ENCODE measurements at places on chromosomes 5 and 9.

- no peak for DNase-seq
These were observed 79.2 kb upstream of the SLCO4C1 start for GRCh38 chr5:102375272-102375671.

- DNase-seq, result no peak
These were observed 323.2 kb upstream of the CCNH start for GRCh38 chr5:87735923-87736322.

GRCh38 chr5:43156388-43156787 lies 35.6 kb upstream of the NIM1K start:
- no peak for DNase-seq

DNA sequence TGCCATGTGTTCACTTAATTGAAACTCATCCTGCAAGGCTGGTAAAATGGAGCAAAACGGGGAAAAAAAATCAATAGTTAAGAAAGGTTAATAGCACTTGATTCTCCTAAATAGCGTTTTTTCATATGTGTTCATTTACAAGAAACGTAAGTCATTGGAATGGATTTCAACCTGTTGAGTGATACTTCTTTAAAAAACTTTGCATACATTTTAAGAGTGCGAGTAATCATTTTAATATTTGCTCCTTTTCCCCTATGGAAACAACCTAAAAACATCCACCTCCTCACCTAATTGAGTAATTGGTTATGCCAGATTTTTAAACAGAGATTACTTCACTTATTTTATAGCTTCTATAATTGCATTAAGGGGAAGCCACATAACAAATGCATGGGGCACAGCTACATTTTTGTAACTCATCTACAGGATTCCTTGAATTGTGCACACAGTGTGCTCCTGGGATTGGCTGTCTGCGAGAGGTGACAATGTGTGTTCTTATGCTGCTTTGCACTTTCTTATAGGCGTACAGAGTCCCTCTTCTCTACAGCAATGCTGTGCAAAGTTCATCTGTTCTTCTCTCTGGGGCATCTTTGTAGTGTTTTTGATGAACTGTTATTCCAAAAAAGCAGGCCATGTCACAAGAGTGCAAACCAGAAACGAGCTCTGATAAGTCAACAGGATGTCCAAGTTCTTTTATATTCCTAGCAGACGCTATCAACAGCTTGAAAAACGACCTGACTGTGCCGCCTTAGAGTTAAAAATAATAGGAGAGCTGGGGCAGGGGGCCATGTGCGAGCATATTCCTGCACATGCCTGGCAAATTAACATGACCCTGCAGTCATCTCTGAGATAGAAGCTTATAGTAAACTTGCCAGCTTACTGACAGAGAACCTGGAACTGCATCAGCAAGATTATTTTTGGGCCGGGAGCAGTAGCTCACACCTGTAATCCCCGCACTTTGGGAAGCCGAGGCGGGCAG lies 117.9 kb downstream of the GOLPH3 start:
- no peak for DNase-seq

- peak; percentile 57 for DNase-seq
These were observed 61.8 kb downstream of the SPATA31C2 start for GRCh38 chr9:88076286-88077070.

DNA sequence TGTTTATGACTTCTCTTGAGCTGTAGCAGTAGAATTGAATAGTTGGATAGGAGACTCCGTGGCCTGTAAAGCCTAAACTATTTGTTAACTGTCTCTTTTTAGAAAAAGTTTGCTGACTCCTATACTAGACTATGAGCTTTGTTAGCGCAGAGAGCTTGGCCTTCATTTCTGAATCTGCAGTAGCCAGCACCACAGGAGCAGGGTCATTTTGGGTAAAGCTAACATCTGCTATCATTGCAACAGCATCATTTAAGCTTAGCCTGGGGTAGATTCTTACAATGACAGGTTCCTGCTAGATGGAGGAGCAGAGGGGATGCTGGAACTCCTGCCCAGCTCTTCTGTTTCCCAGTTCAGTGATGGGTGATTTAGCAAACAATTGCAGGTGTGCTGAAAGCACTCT lies 133.7 kb upstream of the ASTN2 start:
- no peak for DNase-seq

- no peak for DNase-seq
These were observed 201.0 kb upstream of the VLDLR start for GRCh38 chr9:2420543-2420942.

- DNase-seq, result no peak
These were observed 38.3 kb downstream of the GHR start for GRCh38 chr5:42461507-42461906.

DNA sequence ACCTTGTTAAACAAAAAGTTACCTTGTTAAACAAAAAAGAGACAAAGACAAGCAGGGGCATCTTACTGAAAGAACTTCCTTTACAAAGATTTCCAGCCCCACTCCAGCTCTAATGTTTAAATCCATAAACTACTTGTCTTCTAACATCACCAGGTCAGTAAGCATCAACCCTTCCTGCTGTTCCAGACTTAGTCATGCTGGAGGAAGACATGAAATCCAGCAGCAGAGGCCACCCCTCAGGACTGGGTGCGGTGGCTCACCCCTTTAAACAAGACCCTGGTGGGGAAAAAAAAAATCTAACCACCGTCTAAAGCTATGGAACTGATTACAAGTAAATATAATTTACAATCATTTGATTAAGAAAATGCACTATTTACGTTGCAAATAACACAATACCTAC lies 9.1 kb downstream of the PDCL start:
- no peak for DNase-seq

DNA sequence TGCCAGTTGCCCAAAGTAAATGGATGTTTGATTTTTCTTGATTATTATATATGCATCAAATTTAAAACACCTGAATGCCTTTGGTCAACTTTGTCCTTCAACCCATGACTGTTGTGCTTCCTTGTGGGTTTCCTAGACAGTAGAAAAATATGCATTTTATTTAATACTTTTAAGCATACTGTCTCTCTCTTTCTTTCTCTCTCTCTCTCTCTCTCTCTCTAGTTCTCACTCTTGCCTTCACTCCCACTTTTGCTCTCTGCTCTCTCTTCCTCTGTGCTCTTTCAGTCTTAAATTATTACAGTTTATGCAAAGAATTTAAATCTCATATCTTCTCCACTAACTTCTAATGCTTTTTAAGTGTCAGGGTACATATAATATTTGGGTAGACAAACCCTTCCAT lies 173.0 kb downstream of the PARP8 start:
- DNase-seq, result no peak

- DNase-seq, result no peak
These were observed 42.3 kb upstream of the DHFR start for GRCh38 chr5:80697100-80697499.

DNA sequence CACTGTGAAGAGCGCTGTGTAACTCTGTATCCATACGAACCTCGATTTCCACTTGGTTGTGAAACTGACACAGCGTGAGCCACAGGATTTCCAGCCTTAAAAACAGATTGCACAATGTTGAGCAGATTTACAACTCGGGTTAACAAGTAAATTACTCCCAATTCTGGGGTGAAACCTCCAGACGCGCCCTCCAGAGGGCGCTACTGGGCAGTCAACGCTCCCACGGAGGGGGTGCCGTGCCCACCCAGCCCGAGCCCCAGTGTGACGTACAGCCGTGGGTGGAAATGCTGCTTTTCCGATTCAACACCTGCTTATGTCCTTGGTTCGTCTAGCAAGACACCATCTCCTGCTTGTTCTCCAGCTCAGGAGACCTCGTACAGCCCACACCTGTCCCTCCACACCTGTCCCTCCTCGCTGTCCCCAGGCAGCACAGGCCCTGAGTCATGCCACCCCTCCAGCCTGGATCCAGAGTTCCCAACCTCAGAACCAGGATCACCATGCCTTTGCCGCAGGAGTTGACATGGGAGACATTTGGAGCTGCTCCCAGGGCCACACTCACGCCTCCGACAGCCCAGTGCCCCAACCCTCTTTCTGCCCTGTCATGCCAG lies 34.4 kb upstream of the SLC6A3 start:
- DNase-seq, result no peak

GRCh38 chr5:178940569-178941360 lies at the start of gene ZNF454:
Gene ZNF454 (plus strand): TSS chr5:178941198. CDS start chr5:178942792, 1,594 bp downstream.
- no peak for DNase-seq

Measured in DMS79 treated with DMSO at 0.1 percent for 48 hours (cell line).